ENCODE measurements at places on chromosomes 2 and 18.

GRCh38 chr2:241350878-241351639 lies 5.0 kb upstream of the FARP2 start:
- DNase-seq = no peak

GRCh38 chr18:75211953-75212750 lies 1.6 kb downstream of the TSHZ1 start:
- DNase-seq = peak; percentile 69

DNA sequence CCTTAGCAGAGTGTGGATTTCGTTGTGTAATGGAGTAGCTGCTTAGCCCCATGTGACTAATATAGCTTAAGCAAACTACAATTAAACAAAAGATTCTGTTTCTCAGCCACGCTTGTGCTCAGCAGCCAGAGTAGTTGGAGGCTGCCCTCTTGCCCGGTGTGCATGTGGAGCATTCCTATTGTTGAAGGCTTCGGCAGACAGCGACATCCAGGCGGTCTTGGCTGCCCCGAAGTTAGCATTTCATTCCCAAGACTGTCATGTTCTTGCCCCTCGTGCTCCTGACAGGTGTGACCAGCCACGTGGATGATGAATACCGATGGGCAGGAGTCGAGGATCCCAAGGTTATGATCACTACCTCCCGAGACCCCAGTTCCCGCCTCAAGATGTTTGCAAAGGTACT lies 2.4 kb downstream of the IMP4 start:
- no peak for DNase-seq

- no peak for DNase-seq
These were observed 27.9 kb downstream of the COL3A1 start for GRCh38 chr2:189002079-189002478.

GRCh38 chr2:2657121-2657962 lies 326.3 kb upstream of the MYT1L start:
- no peak for DNase-seq

GRCh38 chr2:177598326-177599138 lies 206.0 kb downstream of the AGPS start:
- no peak for DNase-seq

DNA sequence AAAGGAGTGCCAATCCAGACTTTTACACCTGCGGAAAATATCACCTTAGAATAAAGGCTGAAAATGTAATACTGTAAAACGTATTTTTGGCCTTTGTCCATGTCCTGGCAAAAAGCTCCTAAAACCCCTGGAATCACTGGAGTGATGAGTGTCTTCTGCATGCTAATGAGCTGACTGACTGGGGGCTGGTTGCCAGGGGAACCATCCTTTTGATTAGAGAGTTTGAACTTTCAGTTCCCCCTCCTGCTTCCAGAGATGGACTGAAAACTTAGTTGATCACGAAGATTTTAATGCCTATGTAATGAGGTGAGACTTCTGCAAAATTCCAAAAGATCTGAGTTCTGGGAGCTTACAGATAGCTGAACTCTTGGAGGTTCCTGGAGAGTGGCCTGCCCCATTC lies 20.5 kb downstream of the PUM2 start:
- DNase-seq = no peak

DNA sequence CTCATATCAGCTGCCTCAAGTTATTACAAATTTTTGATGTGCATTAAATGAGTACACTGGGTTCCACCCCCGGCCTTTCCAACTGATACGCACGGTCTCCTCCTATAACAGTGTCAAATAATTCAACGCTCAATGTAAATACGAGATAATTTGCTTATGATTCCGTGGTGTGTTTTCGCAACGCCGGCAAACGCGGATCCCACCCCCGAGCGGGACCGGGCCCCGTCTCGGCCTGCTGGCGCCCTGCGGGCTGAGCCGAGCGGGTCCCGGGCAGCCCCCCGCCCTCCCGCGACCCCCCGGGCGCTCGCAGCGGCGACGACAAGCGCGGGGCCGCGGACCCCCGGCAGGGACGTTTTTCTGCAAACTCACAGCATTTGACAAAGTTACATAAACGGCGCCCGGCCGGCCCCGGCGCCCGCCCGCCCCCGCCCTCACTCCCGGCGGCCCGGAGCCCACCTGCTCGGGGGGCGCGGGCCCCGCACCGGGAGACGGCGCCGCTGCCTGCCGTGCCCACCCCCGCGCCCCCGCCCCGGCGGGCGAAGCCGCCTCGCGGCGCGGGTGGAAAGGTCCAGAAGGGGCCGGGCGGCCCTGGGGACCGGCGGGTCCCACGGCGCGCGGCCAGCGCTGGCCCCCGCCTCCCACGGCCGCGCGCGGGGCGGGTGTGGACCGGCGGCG lies 762 bp downstream of the HDAC4 start:
- no peak for DNase-seq

GRCh38 chr2:198664321-198664720 lies 793.4 kb downstream of the SATB2 start:
- DNase-seq = no peak

DNA sequence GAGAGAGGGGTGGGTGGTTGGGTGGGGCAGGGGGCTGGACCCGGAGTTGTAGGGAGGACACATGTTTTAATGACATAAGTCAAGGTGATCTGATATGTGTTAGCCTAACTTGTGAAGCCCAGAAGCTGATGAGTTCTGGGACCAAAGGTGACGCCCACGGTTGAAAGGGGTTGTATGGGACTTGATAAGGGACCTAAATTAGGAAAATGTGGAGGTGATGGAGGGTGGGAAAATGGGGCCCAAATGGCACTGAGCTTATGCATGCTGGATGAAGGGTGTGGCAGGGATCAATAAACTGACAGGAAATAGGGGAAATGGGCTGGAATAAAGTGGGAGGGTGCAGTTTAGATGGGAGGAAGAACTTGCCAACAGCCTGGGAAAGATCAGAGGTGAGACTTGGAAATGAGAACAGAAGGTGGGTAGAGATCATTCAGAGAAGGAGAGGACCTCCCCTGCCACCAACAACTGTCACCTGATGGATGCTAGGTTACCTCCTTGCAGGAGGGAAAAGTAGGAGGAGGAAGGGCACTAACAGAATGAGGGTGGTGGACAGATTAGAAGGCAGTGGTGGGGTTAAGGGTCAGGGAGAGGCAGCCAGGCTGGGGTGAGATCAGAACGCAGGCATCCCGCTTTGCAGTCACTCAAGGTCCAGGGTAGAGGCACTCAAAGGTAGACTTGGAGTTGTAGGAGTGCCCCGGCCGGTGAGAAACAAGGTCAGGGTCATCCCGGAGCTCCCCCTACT lies 15.3 kb downstream of the WNT10A start:
- no peak for DNase-seq

GRCh38 chr2:64120928-64121327 lies 23.3 kb downstream of the PELI1 start:
- DNase-seq = no peak

GRCh38 chr2:101872480-101872879 lies 119.3 kb upstream of the IL1R2 start:
- no peak for DNase-seq

DNA sequence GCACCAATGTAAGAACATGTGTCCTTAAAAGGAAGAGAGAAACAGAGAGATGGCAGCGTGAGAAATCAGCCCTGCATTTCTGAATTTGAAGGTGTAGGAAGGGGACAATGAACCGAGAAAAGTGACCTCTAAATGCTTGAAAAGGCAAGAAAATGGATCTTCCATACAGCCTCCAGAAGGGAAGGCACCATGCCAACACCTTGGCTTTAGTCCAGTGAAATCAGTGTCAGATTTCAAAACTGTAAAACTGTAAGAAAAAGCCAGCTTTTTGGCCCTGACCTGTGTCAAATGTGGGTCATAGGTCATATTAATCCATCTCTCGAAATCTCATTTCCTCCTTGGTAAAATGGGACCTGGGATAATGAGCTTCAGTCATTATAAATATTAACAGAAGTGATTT lies 762.3 kb downstream of the DCDC2C start:
- DNase-seq = no peak

DNA sequence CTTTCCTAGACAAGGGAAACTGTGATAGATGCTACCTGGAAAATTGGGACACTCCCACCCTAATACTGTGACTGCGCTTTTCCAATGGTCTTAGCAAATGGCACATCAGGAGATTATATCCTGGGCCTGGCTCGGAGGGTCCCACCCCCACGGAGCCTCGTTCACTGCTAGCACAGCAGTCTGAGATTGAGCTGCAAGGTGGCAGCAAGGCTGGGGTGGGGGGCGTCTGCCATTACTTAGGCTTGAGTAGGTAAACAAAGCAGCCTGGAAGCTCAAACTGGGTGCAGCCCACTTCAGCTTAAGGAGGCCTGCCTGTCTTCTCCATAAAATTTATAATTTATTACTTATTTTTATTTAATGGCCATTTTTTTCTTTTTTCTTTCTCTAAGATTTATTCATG lies 802.1 kb upstream of the SLC39A10 start:
- DNase-seq = no peak

GRCh38 chr2:96452053-96452452 lies 53.1 kb downstream of the NEURL3 start:
- no peak for DNase-seq

- no peak for DNase-seq
These were observed 1.4 kb downstream of the COL3A1 start for GRCh38 chr2:188975497-188976102.

DNA sequence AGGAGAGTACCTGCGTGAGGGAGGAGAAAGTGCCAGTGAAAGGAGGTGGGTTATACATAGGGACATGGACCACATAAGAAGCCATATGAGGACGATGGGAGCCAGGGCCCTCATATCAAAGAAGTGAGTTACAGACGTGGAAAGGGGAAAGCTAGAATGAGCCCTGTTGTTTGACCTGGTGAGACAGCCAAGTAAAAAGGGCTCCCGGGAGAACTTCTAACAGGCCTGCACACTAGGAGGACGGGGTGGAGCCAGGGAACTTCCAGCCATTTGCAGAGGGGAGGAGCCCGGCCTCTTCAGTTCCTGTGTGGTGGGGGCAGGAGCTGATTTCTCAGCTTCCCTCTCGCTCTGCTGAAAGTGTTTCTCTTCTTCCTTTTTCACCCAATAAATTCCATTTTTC lies 84.1 kb upstream of the SLC66A3 start:
- DNase-seq = peak; percentile 30

- no peak for DNase-seq
These were observed 192.2 kb upstream of the HAAO start for GRCh38 chr2:42984617-42985016.

DNA sequence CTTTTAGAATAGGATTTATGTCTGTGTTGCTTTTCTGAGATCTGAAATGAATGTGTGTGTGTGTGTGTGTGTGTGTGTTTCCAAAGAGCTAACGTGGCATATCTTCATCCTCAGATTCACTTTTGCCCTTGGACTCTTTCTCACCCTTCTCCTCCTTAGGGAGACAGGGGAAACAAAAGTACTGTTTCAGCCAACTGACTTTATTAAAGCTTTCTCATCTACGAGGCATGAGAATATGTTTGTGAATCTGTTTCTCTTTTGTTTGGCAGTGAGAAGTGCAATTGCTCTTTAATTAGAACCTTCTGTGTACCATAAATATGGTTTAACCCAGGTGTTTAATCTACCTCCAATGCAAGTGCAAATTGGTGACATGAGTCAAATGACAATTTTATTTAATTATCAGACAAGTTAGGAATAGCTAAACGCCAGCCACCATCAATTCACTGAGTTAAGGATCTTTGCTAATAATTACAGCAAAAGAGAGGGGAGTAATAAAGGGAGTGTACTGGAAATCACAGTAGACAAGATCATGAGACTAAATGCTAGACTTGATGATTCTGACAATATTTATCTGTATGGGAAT lies 186.4 kb upstream of the COL3A1 start:
- no peak for DNase-seq

- DNase-seq = no peak
These were observed 312 bp downstream of the NR4A2 start for GRCh38 chr2:156332284-156332533.

DNA sequence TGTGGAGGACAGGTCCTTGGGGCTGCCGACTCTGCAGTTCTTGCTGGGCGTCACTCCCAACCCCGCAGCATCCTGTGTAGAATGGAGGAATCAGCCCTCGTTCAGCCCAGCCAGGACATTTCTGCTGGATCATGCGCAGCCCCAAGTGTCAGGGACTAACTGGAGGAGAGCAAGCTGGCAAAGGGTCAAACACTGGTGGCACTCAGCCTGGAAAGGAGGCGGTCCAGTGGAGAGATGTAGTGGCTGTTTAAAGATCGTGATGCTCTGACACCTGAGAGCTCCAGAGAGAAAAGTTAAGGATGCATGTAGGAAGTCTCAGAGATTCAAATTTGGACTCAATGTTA lies 63.6 kb upstream of the SH3RF3 start:
- DNase-seq = no peak

- peak; percentile 12 for DNase-seq
These were observed 190.5 kb upstream of the TWIST2 start for GRCh38 chr2:238657132-238658053.

GRCh38 chr2:11104794-11105660 lies 50.2 kb upstream of the SLC66A3 start:
- peak; percentile 39 for DNase-seq

DNA sequence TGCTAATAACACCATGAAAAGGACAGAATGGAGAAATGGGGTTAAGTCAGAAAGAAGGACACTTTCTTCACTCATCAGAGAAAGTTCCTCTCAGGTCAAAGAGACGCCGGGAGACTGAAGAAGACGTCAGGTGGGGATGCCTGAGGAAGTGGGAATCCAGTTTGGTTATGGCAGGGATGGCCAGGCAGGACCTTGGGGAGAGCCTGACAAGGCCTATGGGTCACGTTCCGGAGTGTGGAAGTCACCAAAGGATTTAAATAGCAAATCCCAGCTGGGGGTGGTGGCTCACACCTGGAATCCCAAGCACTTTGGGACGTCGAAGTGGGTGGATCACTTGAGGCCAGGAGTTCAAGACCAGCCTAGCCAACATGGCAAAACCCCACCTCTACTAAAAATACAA lies 432.7 kb upstream of the SMIM21 start:
- DNase-seq = no peak

DNA sequence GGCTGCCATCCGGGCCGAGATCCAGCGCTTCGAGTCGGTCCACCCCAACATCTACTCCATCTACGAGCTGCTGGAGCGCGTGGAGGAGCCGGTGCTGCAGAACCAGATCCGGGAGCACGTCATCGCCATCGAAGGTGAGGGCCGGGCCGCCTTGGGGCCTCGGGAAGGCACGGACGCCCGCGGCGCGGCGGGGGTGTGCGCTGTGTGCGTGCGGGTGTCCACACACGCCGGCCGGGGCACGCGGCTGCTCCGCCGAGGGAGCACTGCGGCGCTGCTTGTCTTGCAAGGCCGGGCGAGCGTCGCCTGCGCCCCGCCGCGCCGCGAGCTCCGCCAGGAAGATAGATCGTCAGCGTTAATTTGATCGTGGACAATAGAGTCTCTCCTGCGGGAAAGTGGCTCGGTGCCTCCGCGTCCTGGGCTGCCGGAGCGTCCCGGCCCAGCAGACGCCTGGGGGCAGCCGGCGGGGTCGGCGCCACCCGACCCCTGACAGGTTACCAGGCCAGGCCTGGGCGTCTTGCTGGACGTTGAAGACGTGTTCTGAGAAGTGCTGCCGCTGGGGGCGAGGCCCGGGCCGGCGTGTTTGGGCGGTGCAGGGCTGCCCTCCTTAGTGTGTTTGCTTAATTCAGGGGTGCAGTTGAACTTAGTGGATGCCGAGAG lies 1.0 kb downstream of the AGAP1 start:
- DNase-seq = peak; percentile 59

- no peak for DNase-seq
These were observed 546.7 kb upstream of the ID2 start for GRCh38 chr2:8134985-8135682.

- no peak for DNase-seq
These were observed 96.2 kb downstream of the MEIS1 start for GRCh38 chr2:66531155-66531554.

GRCh38 chr2:128445523-128445900 lies 126.8 kb upstream of the HS6ST1 start:
- no peak for DNase-seq

- peak; percentile 83 for DNase-seq
These were observed 74.2 kb downstream of the VIT start for GRCh38 chr2:36770542-36771287.

- DNase-seq = no peak
These were observed 476.3 kb downstream of the TRIB2 start for GRCh38 chr2:13193075-13193474.

Data from activated CD8-positive, alpha-beta memory T cell treated with anti-CD3 and anti-CD28 coated beads, Interleukin-2, amount 50 U/mL, for 48 hours (primary cell).